ENCODE measurements at places on chromosomes 2 and 18. TPM values are rescaled to one million over a fixed set of nuclear protein-coding genes. Genes with fewer than 3 reads are reported as not detected.

Gene CFAP65
- not detected for total RNA-seq

Gene LBX2
- total RNA-seq = 0.36 TPM

Gene FZD7
- total RNA-seq = 4.1 TPM

Gene KIF1A
- not detected for total RNA-seq

Gene PSMA8
- total RNA-seq = not detected

Gene SPDYA
- 0.24 TPM for total RNA-seq

Gene PTPRN
- 1.1 TPM for total RNA-seq

Gene EVA1A
- 2.5 TPM for total RNA-seq

Gene NYAP2
- 5.0 TPM for total RNA-seq

Gene SERPINB5
- total RNA-seq = not detected

All from psoas muscle (tissue), 8 donors.